ENCODE measurements at places on chromosomes 1 and 21. TPM values are rescaled to one million over a fixed set of nuclear protein-coding genes. Genes with fewer than 3 reads are reported as not detected.

GRCh38 chr21:33828083-33828482 lies 87.5 kb downstream of the ATP5PO start:
- H3K27me3 ChIP-seq, result no peaks in the 10 kb centered on the region
- DNase-seq, result no peak
- H3K27ac ChIP-seq, result no peak overlapping the region
- no peaks in the 10 kb centered on the region for H3K4me1 ChIP-seq

- H3K27ac ChIP-seq, result no peak overlapping the region
- H3K4me1 ChIP-seq, result no peaks in the 10 kb centered on the region
- H3K36me3 ChIP-seq, result no peaks in the 10 kb centered on the region
- no peaks in the 10 kb centered on the region for H3K27me3 ChIP-seq
Measured at GRCh38 chr1:53835491-53835890, 2.6 kb downstream of the NDC1 start.

- no peaks in the 10 kb centered on the region for H3K4me1 ChIP-seq
- H3K4me3 ChIP-seq, result no peak overlapping the region
- DNase-seq, result peak; percentile 41
- no peaks in the 10 kb centered on the region for H3K36me3 ChIP-seq
- H3K27ac ChIP-seq, result peak overlapping the region; percentile 33
Measured at GRCh38 chr1:221961532-221962292, 219.8 kb upstream of the DUSP10 start.

GJA4 gene
- polyA plus RNA-seq, result 3.7 TPM

DNA sequence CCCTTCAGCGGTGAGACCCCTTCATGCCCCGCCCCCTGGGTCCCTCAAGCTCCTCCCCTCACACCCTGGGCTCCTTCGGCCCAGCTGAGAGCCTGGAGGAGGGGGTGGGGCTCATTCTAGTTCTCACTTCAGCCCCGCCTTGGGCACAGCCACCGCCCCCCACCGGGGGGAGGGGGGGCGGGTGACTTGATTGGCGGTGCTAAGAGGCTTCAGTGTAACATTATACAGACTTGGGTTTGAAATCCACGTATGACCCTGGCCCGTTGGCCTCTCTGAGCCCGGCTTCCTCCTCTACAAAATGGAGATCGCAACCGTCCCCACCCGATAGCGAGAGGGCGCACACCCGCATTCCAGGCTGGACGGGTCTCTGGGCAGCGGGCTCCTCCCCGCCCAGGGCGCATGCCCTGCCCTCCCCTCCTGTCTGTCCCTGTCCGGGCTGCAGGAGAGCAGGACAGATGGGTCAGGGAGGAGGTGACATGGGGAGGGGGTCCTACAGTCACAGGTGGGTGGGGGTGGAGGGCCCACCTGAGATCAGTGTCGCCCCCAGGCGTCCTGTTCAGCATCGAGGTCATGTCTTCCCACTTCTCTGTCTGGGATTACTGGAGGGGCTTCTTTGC lies 5.1 kb downstream of the CLCNKB start:
- peaks cover 7% of the 10 kb centered on the region for H3K4me1 ChIP-seq
- H3K4me3 ChIP-seq, result peak overlapping the region; percentile 26
- H3K27ac ChIP-seq, result peak overlapping the region; percentile 24

- no peak overlapping the region for H3K4me3 ChIP-seq
- H3K4me1 ChIP-seq, result peaks cover 4% of the 10 kb centered on the region
- DNase-seq, result no peak
- no peaks in the 10 kb centered on the region for H3K36me3 ChIP-seq
Measured at GRCh38 chr1:225845097-225845496, 35.2 kb downstream of the EPHX1 start.

GRCh38 chr1:160672789-160673695 lies 26.2 kb upstream of the SLAMF1 start:
- H3K4me3 ChIP-seq, result no peak overlapping the region
- no peaks in the 10 kb centered on the region for H3K4me1 ChIP-seq
- DNase-seq, result no peak
- H3K36me3 ChIP-seq, result no peaks in the 10 kb centered on the region
- no peak overlapping the region for H3K27ac ChIP-seq

EXO1 gene
- polyA plus RNA-seq, result 1.00 TPM

DNA sequence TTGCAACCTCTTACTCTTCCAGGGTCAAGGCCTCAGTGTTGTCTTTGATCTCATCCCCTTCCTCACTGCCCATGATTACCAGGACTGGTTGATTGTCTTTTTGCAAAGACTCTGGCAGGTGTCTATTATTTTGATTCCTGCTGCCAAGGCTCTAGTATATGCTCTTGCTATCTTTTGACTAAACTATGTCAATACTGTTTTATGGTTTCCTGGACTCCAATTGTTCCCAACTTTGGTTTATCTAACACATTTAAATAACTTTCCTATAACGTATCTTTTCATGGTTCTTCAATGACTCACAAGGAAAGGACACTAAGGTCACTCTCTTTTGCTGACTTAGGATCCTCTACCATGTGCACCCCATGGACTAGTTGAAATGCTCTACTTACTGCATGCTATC lies 141.5 kb downstream of the PTPRC start:
- no peaks in the 10 kb centered on the region for H3K4me1 ChIP-seq
- H3K27me3 ChIP-seq, result no peaks in the 10 kb centered on the region

DNA sequence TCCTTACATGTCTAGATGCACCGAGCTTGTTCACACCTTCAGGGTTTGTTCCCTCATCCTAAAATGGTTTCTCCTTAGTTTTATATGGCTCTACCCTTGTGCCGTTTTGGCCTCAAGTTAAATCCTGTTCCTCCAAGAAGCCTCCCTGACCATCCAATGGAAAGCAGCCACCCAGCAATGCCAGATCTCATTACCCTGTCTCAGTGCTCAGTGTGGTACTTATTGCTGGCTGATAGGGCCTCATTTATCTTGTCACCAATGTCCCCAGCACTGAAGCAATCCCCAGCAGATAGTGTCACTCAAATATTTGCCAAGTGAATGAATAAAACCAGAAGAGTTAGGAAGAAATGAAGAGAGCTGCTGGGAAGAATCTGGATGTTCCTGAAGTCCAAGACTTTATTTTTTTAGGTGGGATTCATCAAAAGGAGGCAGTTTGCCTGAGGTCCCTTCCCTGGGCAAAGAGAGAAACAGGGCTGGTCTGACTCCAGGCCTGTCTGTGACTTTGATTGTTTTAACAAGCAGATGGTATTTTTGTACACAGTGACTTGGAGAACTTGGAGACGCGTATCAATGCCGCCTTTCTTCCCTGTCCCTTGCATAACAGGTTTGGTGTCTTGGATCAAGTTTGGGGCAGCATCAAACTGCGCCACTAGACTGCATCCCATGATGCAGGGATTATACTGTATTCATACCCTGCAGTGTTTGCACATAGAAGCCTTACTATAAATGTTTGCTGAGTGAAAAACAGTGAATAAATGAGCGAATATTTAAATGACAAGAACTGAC lies 221.2 kb downstream of the DISC1 start:
- H3K27me3 ChIP-seq, result no peaks in the 10 kb centered on the region
- no peaks in the 10 kb centered on the region for H3K36me3 ChIP-seq
- DNase-seq, result no peak

- no peak overlapping the region for H3K27ac ChIP-seq
- H3K36me3 ChIP-seq, result no peaks in the 10 kb centered on the region
- DNase-seq, result peak; percentile 91
- no peaks in the 10 kb centered on the region for H3K4me1 ChIP-seq
Measured at GRCh38 chr1:7975212-7975865, 13.8 kb downstream of the PARK7 start.

DNA sequence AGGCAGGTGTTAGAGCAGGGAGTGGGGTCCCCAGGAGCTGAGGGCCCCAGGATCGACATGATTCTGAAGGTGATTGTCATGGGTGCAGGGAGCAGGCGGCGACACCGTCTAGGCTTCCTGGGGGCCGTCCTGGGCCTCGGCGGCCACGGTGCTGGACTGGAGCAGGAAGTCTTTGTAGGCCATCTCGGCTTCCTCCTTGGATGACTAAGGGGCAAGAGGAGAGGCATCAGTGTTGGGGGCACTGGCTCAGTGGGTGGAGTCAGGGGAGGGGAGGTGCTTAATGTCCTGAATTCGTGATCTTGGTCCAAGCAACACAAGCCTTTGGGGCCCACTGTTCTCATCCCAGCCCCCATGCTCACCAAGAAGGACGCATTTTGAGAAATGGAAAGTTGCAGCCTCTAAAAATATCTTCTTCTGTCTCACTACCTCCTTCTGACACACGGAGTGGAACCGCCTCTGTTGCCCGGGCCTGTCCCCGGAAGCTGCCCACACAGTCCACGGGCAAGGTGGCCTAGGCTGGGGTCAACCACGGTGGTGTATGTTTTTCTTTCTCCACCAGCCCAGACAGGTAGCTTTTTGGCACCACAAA lies 8.6 kb upstream of the FCMR start:
- no peak overlapping the region for H3K4me3 ChIP-seq
- no peaks in the 10 kb centered on the region for H3K36me3 ChIP-seq
- no peak overlapping the region for H3K27ac ChIP-seq
- H3K27me3 ChIP-seq, result no peaks in the 10 kb centered on the region
- no peak for DNase-seq
